ENCODE measurements at places on chromosomes 5 and 9. TPM values are rescaled to one million over a fixed set of nuclear protein-coding genes. Genes with fewer than 3 reads are reported as not detected.

PLCXD3 gene
- 13.9 TPM for total RNA-seq

SELENOP gene
- 219 TPM for total RNA-seq

MPDZ gene
- total RNA-seq: 113 TPM

CDX1 gene
- total RNA-seq: not detected

TARS1 gene
- 76.6 TPM for total RNA-seq

ACO1 gene
- 29.4 TPM for total RNA-seq

COL23A1 gene
- total RNA-seq: 1.5 TPM

DNA sequence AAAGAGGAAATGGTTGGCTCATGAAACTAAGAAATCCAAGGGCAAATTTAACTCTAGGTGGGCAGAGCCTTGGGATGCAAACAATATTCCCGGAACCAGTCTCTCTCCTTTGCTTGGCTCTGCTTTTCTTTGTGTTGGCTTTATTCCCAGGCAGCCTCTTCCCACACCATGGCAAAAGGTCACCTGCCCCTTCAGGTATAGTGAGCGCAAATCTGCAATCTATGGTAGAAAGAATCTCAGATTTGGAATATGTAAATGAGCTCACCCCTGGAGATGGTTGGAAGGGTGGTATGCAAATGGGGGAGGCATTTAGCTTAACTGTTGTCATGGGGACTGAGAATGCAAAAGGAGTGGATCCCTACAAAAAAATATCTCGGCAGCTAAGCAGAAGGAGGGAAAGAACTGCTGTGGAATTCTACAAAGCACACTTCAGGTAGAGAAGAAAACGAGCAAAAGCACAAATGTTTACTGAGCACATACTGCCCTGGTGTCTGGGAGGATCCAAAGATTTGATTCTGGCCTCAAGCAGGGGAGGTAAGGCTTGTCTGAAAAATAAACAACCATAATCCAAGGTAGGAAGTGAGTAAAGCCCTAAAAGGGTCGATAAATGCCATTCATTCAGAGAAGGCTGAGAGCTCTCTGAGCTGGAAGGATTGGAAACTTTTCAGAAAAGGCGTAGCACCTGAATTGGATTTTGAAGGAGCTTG is 139.7 kb downstream of the TLE1 start:
- DNase-seq: no peak
- no peaks in the 10 kb centered on the region for H3K27me3 ChIP-seq
- no peak overlapping the region for H3K27ac ChIP-seq
- no peaks in the 10 kb centered on the region for H3K36me3 ChIP-seq
- H3K4me3 ChIP-seq: no peak overlapping the region

DNA sequence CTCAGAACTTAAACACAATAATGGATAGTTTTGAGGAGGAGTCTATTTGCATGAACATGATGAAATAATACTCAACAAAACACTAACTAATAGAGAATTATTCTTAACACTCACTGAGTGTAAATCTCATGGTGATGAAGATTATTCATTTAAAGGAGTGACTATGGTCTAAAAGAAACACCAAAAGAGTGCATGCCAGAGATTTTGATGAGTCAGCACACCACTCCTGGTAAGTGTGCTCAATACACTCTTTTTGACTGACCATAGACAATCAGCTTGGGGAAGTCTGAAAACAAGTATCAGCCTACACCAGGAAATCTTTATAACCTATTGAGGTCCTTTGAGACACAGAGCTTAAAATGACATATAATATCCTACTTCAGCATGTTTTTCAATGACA is 6.8 kb upstream of the FST start:
- no peaks in the 10 kb centered on the region for H3K36me3 ChIP-seq
- no peak overlapping the region for H3K4me3 ChIP-seq
- no peaks in the 10 kb centered on the region for H3K4me1 ChIP-seq
- DNase-seq: no peak
- H3K27me3 ChIP-seq: no peaks in the 10 kb centered on the region
- no peak overlapping the region for H3K27ac ChIP-seq

- no peaks in the 10 kb centered on the region for H3K36me3 ChIP-seq
- no peak overlapping the region for H3K4me3 ChIP-seq
- H3K27me3 ChIP-seq: no peaks in the 10 kb centered on the region
- DNase-seq: no peak
- no peak overlapping the region for H3K27ac ChIP-seq
- H3K4me1 ChIP-seq: no peaks in the 10 kb centered on the region
Measured at GRCh38 chr9:22454016-22454415, 7.4 kb downstream of the DMRTA1 start.

DNA sequence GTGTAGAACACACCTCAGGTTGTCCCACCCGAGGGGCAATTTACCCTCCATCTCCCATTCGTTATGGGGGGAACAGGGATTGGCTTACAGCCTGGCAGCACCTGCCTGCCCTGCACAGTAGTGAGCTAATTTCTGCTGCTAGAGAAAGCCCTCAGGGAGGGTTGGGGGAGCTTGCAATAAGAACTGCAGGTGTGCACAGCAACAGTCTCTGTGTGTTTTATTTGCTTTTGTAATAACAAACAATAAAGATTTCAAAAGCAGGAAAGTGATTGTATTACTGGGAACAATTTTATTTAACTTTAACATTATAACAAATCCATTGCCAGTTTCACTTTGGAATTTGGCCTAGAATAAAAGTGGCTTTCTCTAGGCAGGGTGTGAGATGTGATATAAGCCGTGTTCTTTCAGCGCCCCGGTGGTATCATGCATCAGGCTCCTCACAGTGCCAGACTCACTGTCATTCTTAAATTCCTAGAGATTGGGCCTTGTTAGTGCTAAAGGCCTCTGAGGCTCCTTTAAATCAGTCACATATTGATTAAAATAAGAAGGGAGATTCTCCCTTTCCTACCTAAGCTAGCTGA is 81.1 kb downstream of the RMI1 start:
- no peak overlapping the region for H3K27ac ChIP-seq
- H3K4me1 ChIP-seq: no peaks in the 10 kb centered on the region
- no peak for DNase-seq
- H3K4me3 ChIP-seq: no peak overlapping the region

DNA sequence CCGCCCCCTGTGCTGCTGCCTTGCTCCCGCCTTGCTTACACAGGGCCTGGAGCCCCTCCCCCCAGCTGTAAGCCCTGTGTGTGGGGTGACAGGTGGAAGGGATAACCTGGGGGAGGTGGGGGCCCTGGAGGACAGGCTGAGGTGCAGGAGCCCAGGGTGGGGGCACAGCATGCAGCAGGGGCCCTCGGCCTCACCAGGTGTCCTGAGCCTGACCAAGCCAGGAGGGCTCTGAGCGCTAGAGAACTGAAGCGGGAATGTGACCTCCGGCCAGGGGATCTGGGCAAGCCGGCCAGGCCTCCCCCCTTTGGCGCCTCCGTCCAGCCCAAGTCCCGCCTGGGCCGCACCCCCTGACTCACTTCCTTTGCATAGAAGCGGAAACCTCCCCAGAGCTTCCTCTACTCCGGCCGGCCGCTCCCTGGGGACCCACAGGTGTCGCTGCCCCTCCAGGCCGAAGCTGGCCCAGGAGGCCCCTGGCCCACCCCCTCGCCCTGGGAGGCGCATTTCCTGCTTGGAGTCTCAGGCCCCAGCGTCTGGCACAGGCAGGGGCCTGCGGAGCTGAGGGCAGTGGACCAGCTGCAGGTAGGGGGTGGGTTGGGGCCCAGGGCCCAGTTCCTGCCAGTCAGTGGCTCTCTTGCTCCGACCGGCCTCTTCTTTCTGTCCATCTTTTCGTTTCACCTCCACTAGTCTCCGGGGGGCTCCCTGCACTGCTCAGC is at the start of gene TOR4A:
TSS of gene TOR4A (plus strand) at position 398 of the 713 bp plus-strand sequence. CDS start 964 bp downstream, outside the sequence.
- no peaks in the 10 kb centered on the region for H3K36me3 ChIP-seq
- DNase-seq: peak; percentile 93
- no peaks in the 10 kb centered on the region for H3K4me1 ChIP-seq
- H3K27me3 ChIP-seq: no peaks in the 10 kb centered on the region
- H3K4me3 ChIP-seq: peak within 1 kb of the TSS; percentile 40

DNA sequence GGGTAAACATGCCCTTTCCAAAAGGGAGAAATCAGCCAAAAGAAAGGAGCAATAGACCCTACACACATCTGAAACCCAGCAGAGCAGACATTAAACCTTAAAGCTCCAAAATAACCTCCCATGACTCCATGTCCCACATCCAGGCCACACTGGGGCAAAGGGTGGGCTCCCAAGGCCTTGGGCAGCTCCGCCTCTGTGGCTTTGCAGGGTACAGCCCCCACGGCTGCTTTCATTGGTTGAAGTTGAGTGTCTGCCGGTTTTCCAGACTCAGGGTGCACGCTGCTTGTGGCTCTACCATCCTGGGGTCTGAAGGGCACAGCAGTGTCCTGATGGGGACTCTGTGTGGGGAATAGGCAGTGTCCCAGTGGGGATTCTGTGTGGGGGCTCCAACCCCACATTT is 146.5 kb downstream of the ZDHHC21 start:
- no peak overlapping the region for H3K4me3 ChIP-seq
- DNase-seq: no peak
- H3K27me3 ChIP-seq: no peaks in the 10 kb centered on the region

DNA sequence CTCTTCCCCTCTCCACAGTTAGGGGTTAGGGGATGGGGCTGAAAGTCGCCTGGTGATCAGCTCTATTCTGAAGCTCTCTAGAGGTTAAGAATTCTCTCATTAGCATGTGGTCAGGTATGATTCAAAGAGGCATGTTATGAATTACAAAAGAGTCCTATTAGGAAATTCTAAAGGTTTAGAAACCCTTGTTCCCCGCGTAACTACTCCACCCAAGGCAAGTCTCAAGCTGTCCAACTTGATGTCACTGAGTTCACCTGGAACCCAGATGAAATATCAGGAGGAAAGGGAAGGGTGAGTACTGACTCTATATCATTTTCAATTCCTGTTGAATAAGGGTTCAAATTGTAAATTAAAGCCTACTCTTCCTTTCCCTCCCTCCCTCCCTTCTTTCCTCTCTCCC is 18.1 kb upstream of the RNF145 start:
- H3K27me3 ChIP-seq: no peaks in the 10 kb centered on the region
- no peak overlapping the region for H3K27ac ChIP-seq
- no peak for DNase-seq
- H3K36me3 ChIP-seq: no peaks in the 10 kb centered on the region

- H3K27ac ChIP-seq: no peak overlapping the region
- DNase-seq: no peak
- H3K4me3 ChIP-seq: no peak overlapping the region
Measured at GRCh38 chr9:116549786-116550660, 137.1 kb upstream of the TRIM32 start.

DNA sequence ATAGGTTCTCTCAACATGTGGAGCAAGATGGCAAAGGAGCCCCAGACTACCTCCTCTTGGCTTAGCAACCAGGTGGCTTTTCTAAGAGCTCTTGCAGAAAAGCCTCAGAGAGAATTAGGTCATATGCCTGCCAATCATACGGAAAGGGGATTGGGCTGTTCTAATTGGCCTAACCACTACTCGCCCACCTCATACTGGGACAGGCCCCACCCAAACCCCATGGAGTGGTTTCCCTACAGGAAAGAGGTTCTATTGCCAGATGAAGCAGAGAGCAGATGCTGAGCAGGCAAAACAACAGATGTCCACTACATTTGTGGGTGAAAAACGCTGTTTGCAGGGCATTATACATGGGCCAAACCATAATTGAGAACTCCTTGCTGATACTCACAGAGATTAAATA is 29.0 kb downstream of the ABLIM3 start:
- no peak for DNase-seq
- H3K27me3 ChIP-seq: no peaks in the 10 kb centered on the region
- H3K4me1 ChIP-seq: peaks cover 4% of the 10 kb centered on the region
- no peaks in the 10 kb centered on the region for H3K36me3 ChIP-seq

DNA sequence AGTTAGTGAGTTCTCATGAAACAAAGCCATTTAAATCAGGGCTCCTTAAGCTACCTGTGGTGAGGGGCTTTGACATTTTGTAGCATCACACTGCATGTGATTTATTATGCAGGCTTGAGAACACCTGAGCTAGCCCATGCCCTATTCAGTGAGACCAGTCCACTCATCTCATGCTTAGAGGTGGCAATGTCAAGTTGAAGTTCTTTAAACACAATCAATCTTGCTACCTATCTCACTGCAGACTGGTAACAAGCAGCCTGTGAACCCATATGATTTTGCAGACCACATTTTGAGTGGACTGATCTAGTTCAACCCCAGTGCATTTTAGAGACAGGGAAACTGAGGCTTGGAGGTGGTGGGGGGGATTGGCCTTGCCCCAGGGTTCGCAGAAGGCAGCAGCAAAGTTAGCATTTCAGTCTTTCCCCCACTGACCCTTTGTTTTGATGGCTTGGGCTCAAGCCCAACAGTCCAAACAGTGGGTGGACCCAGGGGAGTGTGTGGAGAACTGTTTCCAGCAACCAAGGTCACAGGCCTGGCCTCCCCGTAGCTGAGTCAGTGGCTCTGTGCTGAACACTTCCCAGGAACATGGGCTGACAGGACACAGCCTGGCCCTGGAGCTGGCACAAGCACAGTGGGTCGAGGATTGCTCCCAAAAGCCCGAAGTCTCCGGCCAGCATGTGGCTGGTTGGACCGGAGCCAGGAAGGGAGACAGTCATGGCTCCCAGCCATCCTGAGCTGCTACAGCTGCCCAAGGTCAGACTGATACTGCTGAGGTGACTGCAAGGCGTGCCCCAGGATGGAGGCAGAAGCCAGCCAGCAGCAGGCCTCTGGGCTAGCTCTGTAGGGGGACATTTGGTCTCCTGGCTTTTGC is 95.3 kb downstream of the RGS3 start:
- no peaks in the 10 kb centered on the region for H3K36me3 ChIP-seq
- peaks cover under 1% of the 10 kb centered on the region for H3K4me1 ChIP-seq
- no peak overlapping the region for H3K4me3 ChIP-seq

GRCh38 chr9:113781896-113782295 is 94.2 kb upstream of the ZNF618 start:
- H3K27ac ChIP-seq: no peak overlapping the region
- no peak overlapping the region for H3K4me3 ChIP-seq
- no peaks in the 10 kb centered on the region for H3K36me3 ChIP-seq
- H3K27me3 ChIP-seq: no peaks in the 10 kb centered on the region
- no peak for DNase-seq

DNA sequence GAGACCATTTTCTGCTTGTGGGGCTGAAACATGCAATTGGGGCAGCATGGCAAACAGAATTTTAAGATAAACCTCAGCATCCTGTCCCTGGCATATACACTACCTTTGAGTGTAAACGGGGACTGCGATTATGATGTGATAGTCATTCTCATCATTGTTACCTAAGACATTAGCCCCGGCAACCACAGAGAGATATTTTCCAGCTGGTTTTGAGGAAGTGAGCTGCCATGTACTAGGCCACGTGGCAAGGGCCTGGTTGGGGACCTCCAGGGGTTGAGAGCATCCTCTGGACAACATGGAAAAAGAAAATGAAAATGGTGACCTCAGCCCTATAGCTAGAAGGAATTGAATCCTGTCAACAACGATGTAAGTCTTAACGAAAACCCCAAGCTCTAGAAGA is 623.6 kb upstream of the CDH18 start:
- H3K4me3 ChIP-seq: no peak overlapping the region
- DNase-seq: no peak
- H3K4me1 ChIP-seq: no peaks in the 10 kb centered on the region

GRCh38 chr9:136375096-136375495 is 1.6 kb upstream of the CARD9 start:
- no peaks in the 10 kb centered on the region for H3K27me3 ChIP-seq
- no peak overlapping the region for H3K27ac ChIP-seq
- no peaks in the 10 kb centered on the region for H3K4me1 ChIP-seq
- no peak for DNase-seq
- H3K36me3 ChIP-seq: no peaks in the 10 kb centered on the region

- no peaks in the 10 kb centered on the region for H3K36me3 ChIP-seq
- H3K27ac ChIP-seq: no peak overlapping the region
- H3K4me1 ChIP-seq: no peaks in the 10 kb centered on the region
- DNase-seq: no peak
Measured at GRCh38 chr5:110414360-110414759, 312.1 kb downstream of the TMEM232 start.

- H3K4me3 ChIP-seq: peak overlapping the region; percentile 1
- H3K27ac ChIP-seq: no peak overlapping the region
- H3K36me3 ChIP-seq: no peaks in the 10 kb centered on the region
- DNase-seq: no peak
- peaks cover 5% of the 10 kb centered on the region for H3K4me1 ChIP-seq
- H3K27me3 ChIP-seq: no peaks in the 10 kb centered on the region
Measured at GRCh38 chr5:59037941-59038797, 455.3 kb downstream of the RAB3C start.
